Stimulated activated CD8-positive, alpha-beta memory T cell treated with anti-CD3 and anti-CD28 coated beads, Interleukin-4, amount 100 ng/mL, for 24 hours (primary cell): ENCODE measurements at places on chromosomes 6 and 20.

DNA sequence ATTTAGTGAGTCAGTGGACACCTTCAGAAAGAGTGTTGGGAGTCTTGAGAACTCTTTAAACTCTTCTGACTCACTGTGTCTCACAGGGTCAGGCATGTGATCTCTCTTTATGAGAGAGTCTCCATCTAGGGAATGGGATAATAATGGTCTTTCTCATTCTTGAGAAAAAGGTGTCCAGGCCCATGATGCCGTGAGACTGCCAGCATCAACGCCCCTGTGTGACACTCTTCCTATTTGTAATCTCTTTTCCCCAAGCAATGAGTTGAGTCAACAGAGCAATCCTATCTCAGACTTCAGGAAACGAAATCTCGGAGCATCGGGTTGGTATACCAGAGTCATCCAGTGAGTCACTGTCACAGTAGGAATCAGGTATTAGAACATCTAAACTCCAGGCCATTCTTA, 82.3 kb upstream of the BMP2 start:
- no peak for DNase-seq

- no peak for DNase-seq
Observed at GRCh38 chr20:13325796-13326340, 104.8 kb downstream of the ISM1 start.

GRCh38 chr6:157089258-157089657, 234.1 kb downstream of the TMEM242 start:
- DNase-seq = no peak

DNA sequence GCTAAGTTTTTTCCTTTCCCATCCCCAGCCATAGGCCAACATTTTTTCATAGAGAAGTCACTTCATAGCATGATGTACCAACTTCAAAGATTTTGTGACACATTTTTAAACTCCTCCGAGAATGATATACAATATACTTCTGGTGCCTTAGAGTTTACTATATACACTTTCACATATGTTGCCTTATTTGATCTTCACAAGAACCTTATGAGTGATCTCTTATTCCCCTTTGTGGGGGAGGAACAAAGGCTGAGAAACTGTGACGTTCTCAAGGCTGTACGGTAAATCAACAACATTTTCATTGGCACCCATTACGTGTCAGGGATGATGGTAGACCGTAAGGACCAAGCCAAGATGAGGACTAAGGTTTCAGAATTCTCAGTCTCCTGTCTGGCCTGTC, 130.0 kb downstream of the RFPL4B start:
- DNase-seq = no peak
